ENCODE measurements at places on chromosomes 7 and 10.

DNA sequence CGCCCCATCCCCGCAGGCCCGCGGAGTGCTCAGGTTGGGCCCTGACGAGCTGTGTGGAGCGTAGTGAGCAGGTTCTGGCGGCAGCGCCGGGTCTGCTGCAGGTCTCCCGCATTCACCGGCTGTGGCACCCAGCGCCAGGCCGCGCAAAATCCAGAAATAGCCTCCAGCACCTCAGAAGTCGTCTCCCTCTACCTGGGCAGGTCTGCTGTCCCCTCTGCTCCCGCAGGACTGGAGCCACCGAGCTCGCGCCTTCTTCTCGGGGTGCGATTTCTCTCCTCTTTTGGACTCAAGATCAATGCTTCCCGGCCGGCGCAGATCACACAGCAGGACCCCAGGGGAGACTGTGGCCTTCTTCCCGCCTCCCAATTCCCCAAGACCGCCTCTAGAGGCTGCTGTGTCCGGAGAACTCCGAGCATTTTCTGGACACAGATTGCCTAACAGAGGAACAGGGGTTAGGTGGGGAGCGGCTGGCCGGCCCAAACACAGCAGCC is 8.4 kb downstream of the TLX1 start:
- no peak for DNase-seq

GRCh38 chr7:78845155-78845554 is 608.3 kb downstream of the MAGI2 start:
- DNase-seq: no peak

GRCh38 chr7:49023345-49024328 is 99.3 kb downstream of the CDC14C start:
- DNase-seq: no peak

DNA sequence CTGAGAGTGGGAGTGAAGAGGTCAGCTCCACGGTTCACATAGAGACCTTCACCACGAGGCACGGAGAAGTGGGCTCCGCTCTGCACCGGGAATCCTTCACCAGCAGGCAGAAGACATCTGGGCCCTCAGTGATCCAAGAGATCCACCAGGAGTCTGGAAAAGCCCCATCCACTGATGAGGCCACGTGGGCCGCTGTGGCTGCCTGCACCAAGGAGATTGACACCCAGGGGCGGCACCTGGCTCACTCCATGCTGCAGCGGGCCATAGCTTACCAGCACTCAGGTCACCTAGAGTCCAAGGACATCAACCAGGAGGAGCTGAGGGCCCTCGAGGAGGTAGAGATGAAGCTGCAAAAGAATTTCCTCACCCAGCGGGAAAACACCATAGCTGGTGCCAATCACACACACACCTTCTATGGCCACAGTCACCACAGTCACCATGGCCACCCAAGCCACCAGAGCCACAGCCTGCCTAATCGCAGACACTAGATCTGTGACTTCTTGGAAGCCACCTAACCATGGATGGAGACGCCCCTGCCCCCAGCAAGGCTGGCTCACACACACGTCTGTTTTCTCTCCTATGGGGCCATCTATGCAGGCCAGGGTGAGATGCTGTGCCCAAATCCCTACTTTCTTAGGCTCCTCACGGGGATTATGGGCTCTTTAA is 694 bp downstream of the C10orf62 start:
- DNase-seq: peak; percentile 47

GRCh38 chr10:34813626-34814222 is 1.4 kb downstream of the PARD3 start:
- no peak for DNase-seq

Data from activated CD4-positive, alpha-beta T cell treated with anti-CD3 and anti-CD28 coated beads, Interleukin-2, Interleukin-4, amounts not matched to agents 100 ng/mL and 50 ng/mL, durations not matched to agents 16 hours and 8 hours (primary cell).